ENCODE measurements at places on chromosomes 13 and 19. TPM values are rescaled to one million over a fixed set of nuclear protein-coding genes. Genes with fewer than 3 reads are reported as not detected.

The APLP1 gene
- total RNA-seq: 1.4 TPM

- DNase-seq: no peak
- H3K4me1 ChIP-seq: no peaks in the 10 kb centered on the region
These were observed 44.5 kb upstream of the SPACA7 start for GRCh38 chr13:112331675-112332074.

- H3K4me3 ChIP-seq: no peak overlapping the region
- no peaks in the 10 kb centered on the region for H3K36me3 ChIP-seq
- peaks cover 31% of the 10 kb centered on the region for H3K27me3 ChIP-seq
- no peak overlapping the region for H3K27ac ChIP-seq
- peak; percentile 42 for DNase-seq
These were observed 21.5 kb upstream of the OXGR1 start for GRCh38 chr13:97015661-97016350.

GRCh38 chr13:94859278-94859691 is 146.9 kb upstream of the SOX21 start:
- DNase-seq: no peak
- H3K4me3 ChIP-seq: no peak overlapping the region
- H3K27ac ChIP-seq: no peak overlapping the region
- H3K27me3 ChIP-seq: peaks cover 14% of the 10 kb centered on the region

DNA sequence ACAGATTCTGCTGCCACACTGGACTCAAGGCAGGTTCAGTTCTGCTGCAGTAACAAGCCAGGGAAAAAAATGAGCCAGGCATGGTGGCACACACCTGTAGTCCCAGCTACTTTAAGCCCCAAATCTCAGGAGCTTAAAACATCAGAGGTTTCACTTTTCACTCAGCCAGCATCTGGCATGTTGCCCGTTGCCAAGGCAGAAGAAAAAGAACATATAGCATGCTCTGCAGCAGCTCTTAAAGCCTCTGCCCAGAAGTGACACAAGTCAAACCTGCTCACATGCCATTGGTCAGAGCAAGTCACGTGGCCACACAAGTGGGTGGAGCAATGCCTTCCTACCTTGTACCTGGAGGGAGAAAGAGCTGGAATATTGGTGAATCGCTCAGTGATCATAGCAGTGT is 14.7 kb upstream of the ADGRE5 start:
- peak overlapping the region; percentile 86 for H3K27ac ChIP-seq
- peaks cover 76% of the 10 kb centered on the region for H3K4me1 ChIP-seq
- H3K27me3 ChIP-seq: no peaks in the 10 kb centered on the region
- peak overlapping the region; percentile 45 for H3K4me3 ChIP-seq

GRCh38 chr13:98476538-98476966 is 100.4 kb downstream of the STK24 start:
- peak; percentile 94 for DNase-seq
- peaks cover 85% of the 10 kb centered on the region for H3K4me1 ChIP-seq
- peak overlapping the region; percentile 68 for H3K4me3 ChIP-seq
- no peaks in the 10 kb centered on the region for H3K27me3 ChIP-seq
